Stimulated activated CD4-positive, alpha-beta T cell treated with anti-CD3 and anti-CD28 coated beads, Interleukin-15, amount 100 ng/mL, for 1 hour (primary cell): ENCODE measurements at places on chromosomes 6 and 20.
A peak's percentile ranks its signal among the peaks of the same experiment; 100 is the strongest.

GRCh38 chr6:493840-494239, 102.3 kb downstream of the IRF4 start:
- no peak for DNase-seq

- no peak for DNase-seq
Measured at GRCh38 chr6:146028851-146029572, at the start of gene GRM1. TSS of gene GRM1 (plus strand) at chr6:146029062. CDS start at chr6:146029518, 456 bp downstream.

DNA sequence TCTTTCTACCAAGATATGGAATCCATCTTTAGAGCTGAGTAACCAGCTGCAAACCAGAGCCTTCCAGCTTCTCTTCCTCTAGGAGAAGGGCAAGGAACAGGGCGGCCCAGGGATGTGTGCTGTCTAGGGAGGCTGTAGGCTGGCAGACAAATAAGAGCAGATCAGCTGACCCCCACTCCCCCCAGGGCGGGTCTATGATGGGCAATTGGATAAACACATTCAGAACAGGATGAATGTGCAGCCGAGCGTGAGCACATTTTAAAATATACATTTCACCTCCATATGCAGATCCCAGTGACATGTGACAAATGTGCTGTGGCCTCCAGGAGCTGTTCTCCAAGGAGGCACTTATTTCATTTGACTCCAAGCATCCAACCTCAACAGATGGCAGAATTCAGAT, 580.1 kb downstream of the PTPRT start:
- DNase-seq = no peak

GRCh38 chr20:50861012-50861411, 66.2 kb downstream of the BCAS4 start:
- no peak for DNase-seq

- no peak for DNase-seq
Measured at GRCh38 chr20:64065974-64066343, 3.0 kb downstream of the TCEA2 start.

DNA sequence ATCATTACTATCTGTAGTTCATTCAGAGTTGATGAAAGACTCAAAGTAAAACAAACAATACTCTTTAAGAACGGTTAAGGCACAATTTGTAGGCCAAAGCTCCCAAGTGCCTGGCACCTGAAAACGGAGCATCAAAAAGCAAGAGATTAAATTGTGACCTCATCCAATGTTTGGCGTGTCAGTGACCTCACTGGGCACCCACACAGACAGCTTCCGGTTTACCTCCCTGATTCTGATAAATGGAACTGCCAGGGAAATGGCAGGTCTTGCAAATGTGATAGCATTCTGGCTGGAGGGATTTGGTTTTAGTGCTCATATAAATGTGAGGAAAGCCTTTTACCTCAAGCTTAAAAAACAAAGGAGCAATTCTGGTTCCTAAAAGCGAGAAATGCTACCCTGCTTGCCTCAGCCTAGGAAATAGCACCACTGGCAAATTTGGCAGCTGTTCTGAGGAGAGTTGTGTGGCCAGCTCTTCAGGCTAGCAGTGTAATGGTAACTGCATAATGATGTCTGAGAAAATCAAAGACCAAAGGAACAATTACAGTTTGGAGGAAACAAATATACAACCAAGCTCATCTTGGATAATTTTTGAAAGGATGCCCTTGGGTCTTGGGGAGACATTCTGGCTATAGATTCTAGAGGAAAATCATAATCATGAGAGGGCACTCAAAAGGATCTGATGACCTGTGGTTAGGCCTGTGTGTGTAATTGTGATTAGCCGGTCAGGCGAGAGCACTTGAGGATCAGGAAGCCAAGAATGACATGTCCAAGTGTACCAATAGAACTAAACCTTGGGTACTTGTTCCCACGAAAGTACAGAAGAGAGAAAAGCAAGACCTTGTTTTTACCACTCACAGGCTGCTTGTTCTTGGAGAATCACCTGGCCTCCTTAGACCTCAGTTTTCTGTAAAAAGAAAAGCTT, 174.3 kb downstream of the TFAP2B start:
- DNase-seq = no peak

DNA sequence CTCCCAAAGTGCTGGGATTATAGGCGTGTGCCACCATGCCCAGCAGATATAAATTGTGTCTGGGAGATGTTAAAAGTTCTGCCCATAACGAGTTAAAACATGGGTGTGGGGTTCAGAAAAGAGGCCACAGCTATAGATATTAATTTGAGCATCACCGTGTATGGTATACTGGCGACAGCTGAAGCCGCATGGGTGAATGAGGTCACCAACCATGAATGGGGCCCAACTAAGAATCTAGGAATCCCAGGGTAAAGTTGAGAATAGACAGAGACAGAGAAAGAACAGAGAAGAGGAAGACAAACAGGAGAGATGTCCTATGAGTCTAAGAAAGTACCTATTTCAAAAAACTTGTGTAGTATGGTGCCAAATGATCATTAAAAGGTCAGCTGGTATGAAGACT, 50.9 kb downstream of the ILRUN start:
- no peak for DNase-seq

- DNase-seq = peak; percentile 58
Measured at GRCh38 chr20:57389695-57390603, 1.2 kb upstream of the RBM38 start.
